ENCODE measurements at places on chromosomes 16 and 17. TPM values are rescaled to one million over a fixed set of nuclear protein-coding genes. Genes with fewer than 3 reads are reported as not detected.

The SLC47A1 gene
- 0.22 TPM for polyA plus RNA-seq

The MEFV gene
- polyA plus RNA-seq, result not detected

The MPO gene
- not detected for polyA plus RNA-seq

The CCL14 gene
- not detected for polyA plus RNA-seq

The GRAPL gene
- polyA plus RNA-seq, result not detected

The PIRT gene
- polyA plus RNA-seq, result not detected

The KRT17 gene
- 34.7 TPM for polyA plus RNA-seq

The CKLF gene
- 66.9 TPM for polyA plus RNA-seq

The TBC1D3H gene
- not detected for polyA plus RNA-seq

The HBQ1 gene
- polyA plus RNA-seq, result not detected

The CLEC19A gene
- not detected for polyA plus RNA-seq

The KRTAP9-4 gene
- not detected for polyA plus RNA-seq

The TOX3 gene
- polyA plus RNA-seq, result not detected

The XYLT1 gene
- 15.9 TPM for polyA plus RNA-seq

The ZNF646 gene
- polyA plus RNA-seq, result 3.3 TPM

The KCNJ2 gene
- polyA plus RNA-seq, result 1.2 TPM

The NEK8 gene
- 5.3 TPM for polyA plus RNA-seq

The PLXDC1 gene
- 1.8 TPM for polyA plus RNA-seq

The KAT2A gene
- polyA plus RNA-seq, result 18.2 TPM

The MT1B gene
- not detected for polyA plus RNA-seq

The ARHGDIA gene
- polyA plus RNA-seq, result 163 TPM

The SCGB1C2 gene
- not detected for polyA plus RNA-seq

The KRT27 gene
- not detected for polyA plus RNA-seq

The SLC2A4 gene
- polyA plus RNA-seq, result 0.15 TPM

The SCIMP gene
- not detected for polyA plus RNA-seq

The NSRP1 gene
- polyA plus RNA-seq, result 6.9 TPM

The HEATR9 gene
- polyA plus RNA-seq, result not detected

The MFAP4 gene
- 62.1 TPM for polyA plus RNA-seq

The CACNA1G gene
- polyA plus RNA-seq, result 0.01 TPM

The ENPP7 gene
- not detected for polyA plus RNA-seq

The METRNL gene
- polyA plus RNA-seq, result 63.2 TPM

The MRTFB gene
- polyA plus RNA-seq, result 6.2 TPM

The CNTROB gene
- polyA plus RNA-seq, result 26.8 TPM

The ZSCAN10 gene
- not detected for polyA plus RNA-seq

The ATXN2L gene
- polyA plus RNA-seq, result 19.9 TPM

The TBC1D3 gene
- not detected for polyA plus RNA-seq

The CFAP119 gene
- 4.7 TPM for polyA plus RNA-seq

The SEPTIN12 gene
- not detected for polyA plus RNA-seq

The GSG1L gene
- polyA plus RNA-seq, result not detected

The NPIPA5 gene
- 16.5 TPM for polyA plus RNA-seq

The C16orf86 gene
- polyA plus RNA-seq, result 0.87 TPM

The SGCA gene
- polyA plus RNA-seq, result 0.09 TPM
